ENCODE measurements at places on chromosomes 1 and 21.
A peak's percentile ranks its signal among the peaks of the same experiment; 100 is the strongest.

GRCh38 chr1:105872817-105873216 lies 1183.7 kb upstream of the PRMT6 start:
- DNase-seq, result no peak

DNA sequence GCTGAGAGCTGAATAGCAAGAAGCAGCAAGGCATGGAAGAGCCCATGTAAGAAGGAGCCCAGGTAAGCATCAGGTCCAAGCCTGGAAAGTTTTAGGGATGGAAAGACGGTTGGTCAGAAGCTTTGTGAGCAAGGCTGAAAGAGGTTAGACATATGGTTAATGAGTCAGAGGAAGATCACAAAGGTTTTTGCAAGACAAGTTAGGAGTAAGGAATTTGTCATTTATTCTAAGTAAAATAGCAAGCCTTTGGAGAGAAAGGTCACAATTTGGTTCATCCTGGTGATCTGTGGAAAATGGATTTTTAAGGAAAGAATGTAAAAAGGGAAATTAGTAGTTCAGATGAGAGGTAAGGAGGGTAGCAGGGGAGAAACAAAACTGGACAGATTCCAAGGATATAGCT lies 106.7 kb downstream of the DPYD start:
- DNase-seq, result no peak

- DNase-seq, result peak; percentile 52
Observed at GRCh38 chr1:161766102-161766981, at the start of gene ATF6. Gene ATF6, plus strand, starts transcription at chr1:161766320. Its CDS starts 41 bp downstream, at chr1:161766361.

DNA sequence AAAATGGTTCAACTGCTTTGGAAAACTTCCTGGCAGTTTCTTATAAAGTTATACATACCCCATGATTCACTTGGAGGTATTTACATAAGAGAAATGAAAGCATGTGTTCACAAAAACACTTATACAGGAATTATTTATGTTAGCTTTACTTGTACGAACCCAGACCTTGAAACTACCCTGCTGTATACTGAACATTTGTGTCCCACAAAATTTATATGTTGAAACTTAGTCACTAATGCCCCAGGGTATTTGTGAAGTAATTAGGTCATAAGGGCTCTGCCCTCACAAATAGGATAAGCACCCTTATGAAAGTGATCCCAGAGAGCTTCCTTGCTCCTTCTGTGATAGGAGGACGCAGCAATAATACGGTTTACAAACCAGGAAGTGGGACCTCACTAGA lies 42.7 kb upstream of the B3GALT2 start:
- no peak for DNase-seq

DNA sequence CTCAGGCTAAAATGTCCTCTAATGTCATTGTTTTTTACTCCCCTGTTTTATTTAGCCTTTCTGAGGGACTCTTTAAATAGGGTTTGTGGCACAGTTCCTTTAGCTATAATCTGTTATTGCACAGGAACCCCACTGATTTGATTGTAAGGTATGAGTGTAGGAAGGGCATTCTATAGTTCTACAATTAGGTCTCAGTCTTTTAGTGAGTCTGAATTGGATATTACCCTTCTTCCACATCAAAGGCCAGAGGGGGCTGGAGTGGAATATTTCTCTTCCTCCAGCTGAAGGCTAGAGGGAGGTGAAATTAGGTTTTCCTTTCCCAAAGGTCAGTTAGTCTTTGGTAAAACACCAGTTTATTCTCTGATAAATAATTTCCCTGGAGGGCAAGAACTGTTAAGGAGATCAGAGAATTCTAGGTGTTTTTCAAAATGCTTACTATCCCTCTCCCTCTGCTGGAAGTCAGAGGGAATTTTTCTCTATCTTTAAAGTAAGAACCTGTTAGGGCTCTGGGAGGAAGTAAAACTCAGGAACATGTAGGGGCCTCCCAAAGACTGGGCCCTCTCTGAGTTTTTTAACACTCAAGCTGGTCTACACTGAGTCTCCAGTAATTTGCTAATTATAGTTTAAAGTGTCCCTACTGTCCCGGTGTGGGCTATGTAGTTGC lies 176.3 kb upstream of the ZNHIT6 start:
- no peak for DNase-seq

GRCh38 chr1:59892841-59893811 lies 33.4 kb downstream of the CYP2J2 start:
- DNase-seq, result no peak

DNA sequence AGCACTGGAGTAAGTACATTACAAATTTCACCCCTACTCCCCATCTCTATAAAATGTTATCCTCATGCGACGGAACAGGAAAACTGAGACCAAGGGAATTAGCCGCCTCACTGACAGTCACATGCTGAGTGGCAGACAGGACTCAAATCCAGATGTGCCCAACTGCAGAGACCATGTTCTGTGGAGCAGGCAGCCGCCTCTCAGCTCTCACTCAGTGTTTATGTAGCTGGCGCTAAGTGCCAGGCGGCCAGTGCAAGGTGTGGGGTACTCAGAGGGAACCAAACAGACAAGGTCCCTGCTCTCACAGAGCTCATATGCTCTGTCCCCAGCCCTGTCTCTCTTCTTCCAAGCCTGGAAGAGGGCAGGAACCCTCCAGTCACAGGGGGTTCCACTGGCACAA lies 5.1 kb downstream of the CAPZB start:
- DNase-seq, result no peak

GRCh38 chr1:245516284-245516759 lies 361.5 kb downstream of the KIF26B start:
- DNase-seq, result no peak

- DNase-seq, result no peak
Observed at GRCh38 chr1:203628201-203629015, 1.8 kb downstream of the ATP2B4 start.

DNA sequence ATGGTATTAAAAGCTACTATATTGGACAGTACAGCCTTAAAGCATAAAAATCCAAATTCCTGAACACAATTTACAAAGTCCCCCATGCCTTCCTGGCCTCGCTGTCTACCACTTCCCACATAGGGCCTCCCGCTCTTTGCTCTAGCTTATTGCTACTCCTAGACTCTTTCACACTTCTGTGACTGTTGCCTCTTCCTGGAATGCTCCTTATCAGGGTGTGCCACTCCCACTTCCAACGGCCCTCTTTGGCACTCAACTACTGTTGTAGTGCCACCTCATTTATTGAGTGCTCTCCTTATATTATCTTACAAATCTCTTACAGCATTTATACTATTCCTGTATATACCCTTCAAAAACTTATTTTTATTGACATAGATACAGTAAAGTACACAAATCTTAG lies 4.8 kb downstream of the SARS1 start:
- DNase-seq, result no peak

- DNase-seq, result no peak
Observed at GRCh38 chr1:5504364-5504740, 487.9 kb downstream of the NPHP4 start.

DNA sequence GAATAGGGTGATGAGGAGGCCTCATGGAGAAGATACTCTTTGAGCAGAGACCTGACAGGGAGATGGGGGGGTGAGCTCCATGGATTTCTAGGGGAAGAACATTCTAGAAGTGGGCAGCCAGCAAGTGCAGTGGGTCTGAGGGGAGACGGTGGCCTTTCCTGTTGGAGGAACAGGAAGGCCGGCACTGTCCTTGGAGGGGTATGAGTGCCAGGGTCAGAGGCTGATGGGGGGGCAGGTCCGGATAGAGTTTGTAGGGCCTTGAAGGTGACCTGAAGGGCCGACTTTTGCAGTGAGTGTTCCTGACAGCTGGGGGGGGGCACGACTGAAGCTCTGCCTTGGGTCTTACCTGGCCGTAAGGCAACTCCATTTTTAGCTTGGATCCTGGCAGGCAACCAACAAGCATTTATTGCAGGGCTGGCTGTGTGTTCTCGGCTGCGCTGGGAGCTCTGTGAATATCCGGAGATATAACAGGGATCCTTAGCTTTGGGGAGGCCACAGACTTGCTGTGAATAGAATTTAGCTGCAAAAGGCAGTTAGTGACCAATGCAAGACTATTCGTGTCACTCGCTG lies 130.6 kb downstream of the MRPS6 start:
- no peak for DNase-seq

DNA sequence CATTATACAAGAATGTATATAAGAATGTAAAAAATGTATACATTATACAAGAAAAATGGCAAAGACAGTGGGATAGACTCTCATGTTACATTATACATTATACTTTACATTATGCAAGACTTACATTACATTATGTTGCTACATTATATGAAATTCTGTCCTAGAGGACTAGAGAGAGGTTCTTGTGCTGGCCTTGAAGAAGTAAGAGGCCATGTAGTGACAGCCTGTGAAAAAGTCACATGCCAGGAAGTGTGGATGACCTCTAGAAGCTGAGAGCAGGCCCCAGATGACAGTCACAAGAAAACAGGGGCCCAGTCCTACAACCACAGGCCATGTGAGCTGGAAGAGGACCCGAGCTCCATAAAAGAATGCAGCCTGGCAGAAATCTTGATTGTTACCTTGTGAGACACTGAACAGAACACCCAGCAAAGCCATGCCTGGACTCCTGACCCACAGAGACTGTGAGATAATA lies 30.5 kb upstream of the AHCYL1 start:
- no peak for DNase-seq

- no peak for DNase-seq
Observed at GRCh38 chr1:230753191-230753585, 6.0 kb downstream of the CAPN9 start.

DNA sequence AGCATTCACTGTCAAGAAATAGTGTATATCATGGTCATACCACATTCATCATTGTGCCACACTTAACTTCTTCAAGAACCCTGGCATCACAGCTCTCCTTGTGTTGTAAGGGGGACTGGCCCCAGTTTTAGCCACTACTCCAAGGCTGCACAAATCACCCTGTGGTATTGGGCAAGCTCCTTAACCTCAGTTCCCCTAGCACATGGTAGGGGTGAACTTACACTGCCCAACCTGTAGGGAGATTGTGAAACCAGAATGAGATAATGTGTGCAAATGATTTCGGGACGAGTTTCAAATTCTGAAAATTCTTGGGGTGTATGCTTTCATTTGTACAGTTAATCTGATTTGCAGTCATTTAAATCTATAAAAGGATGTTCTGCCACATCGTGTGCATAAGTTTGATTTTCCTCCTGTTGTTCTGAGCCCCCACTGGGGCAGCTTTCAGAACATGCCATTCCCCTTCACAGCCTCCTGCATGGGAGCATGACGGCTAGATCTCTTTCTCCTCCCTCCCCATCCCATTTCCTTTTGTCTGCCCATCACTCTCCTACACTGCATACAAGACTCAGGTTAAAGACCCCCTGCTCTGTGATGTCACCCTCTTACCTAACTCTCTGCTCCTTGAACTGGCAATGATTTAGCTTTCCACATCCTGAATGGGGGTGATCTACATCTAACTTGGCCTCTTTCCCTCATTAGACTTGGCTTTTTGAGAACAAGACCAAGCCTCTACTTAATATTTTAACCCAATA lies 290.3 kb downstream of the CHRM3 start:
- DNase-seq, result no peak

DNA sequence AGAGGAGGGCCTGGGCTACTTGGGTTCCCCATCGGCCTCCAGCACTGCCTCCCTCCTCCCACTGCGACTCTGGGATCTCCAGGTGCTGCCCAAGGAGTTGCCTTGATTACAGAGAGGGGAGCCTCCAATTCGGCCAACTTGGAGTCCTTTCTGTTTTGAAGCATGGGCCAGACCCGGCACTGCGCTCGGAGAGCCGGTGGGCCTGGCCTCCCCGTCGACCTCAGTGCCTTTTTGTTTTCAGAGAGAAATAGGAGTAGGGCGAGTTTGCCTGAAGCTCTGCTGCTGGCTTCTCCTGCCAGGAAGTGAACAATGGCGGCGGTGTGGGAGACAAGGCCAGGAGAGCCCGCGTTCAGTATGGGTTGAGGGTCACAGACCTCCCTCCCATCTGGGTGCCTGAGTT lies 24.4 kb downstream of the EIF2D start:
- DNase-seq, result no peak
